ENCODE measurements at places on chromosomes 12 and 14.

- no peak overlapping the region for H3K4me3 ChIP-seq
- DNase-seq: no peak
- H3K36me3 ChIP-seq: no peaks in the 10 kb centered on the region
- no peaks in the 10 kb centered on the region for H3K27me3 ChIP-seq
- H3K4me1 ChIP-seq: peaks cover 11% of the 10 kb centered on the region
- H3K27ac ChIP-seq: no peak overlapping the region
These were observed 87.2 kb upstream of the FRMD6 start for GRCh38 chr14:51564460-51564859.

GRCh38 chr12:3043406-3043805, 33.8 kb upstream of the TSPAN9 start:
- peaks cover 3% of the 10 kb centered on the region for H3K4me1 ChIP-seq
- DNase-seq: no peak

GRCh38 chr12:75479963-75480461, 543 bp upstream of the GLIPR1 start:
- peaks cover 35% of the 10 kb centered on the region for H3K4me1 ChIP-seq
- DNase-seq: peak; percentile 65
- H3K27me3 ChIP-seq: no peaks in the 10 kb centered on the region
- H3K27ac ChIP-seq: peak overlapping the region; percentile 90
- peaks cover 15% of the 10 kb centered on the region for H3K36me3 ChIP-seq
- H3K4me3 ChIP-seq: peak overlapping the region; percentile 84

DNA sequence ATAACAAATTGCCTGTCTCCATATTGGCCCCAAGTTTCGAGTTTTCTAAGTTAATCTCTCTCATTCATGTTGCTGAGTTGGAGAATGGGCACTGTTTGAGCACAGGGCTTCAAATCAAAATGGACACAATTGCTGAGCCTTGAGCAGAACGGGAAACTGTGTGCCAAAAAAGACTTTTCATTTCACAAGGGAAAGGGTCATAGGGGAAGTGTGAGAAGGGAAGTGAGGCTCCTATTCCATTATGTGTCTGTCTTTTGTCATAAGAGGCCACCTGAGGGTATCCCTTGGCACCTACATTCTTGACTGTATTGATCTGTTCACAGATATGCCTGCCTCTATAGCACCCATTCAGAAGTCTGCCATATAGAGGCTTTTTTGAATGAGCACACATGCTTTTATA, 59.1 kb downstream of the TTLL5 start:
- no peak for DNase-seq
- no peak overlapping the region for H3K4me3 ChIP-seq
- H3K4me1 ChIP-seq: no peaks in the 10 kb centered on the region

DNA sequence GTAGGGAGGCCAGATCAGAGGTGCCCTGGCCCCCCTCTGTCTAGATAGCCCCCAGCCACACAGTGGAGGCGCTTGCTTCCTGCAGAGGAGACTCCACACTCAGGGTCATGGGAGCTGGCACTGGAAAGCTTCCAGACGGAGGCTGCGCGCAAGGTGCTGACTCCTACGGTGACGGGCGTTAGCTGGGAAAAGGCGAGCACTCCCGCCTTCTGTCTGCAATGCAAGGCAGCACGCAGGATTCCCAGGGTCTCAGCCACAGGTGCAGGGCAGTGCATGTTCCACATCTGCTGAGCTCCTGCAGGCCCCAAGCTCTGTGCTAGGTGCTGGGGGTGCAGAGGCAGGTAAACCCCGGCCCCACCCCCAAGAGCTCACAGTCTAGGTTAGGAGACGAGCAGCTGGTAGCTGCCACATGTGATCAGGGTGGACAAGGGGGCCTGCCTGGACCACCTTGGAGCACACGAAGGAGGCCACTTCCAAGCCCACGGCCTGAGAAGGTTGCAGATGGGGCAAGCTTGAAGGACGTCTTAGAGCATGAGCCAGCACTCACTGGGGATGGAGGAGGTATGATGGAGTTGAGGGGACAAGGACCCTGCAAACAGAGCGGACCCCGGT, 310.9 kb upstream of the DIO3 start:
- DNase-seq: no peak
- H3K36me3 ChIP-seq: no peaks in the 10 kb centered on the region
- no peak overlapping the region for H3K27ac ChIP-seq
- no peak overlapping the region for H3K4me3 ChIP-seq
- H3K27me3 ChIP-seq: no peaks in the 10 kb centered on the region
- H3K4me1 ChIP-seq: peaks cover 13% of the 10 kb centered on the region

- H3K4me3 ChIP-seq: no peak overlapping the region
- H3K4me1 ChIP-seq: no peaks in the 10 kb centered on the region
- no peak overlapping the region for H3K27ac ChIP-seq
- H3K36me3 ChIP-seq: peaks cover 10% of the 10 kb centered on the region
- H3K27me3 ChIP-seq: no peaks in the 10 kb centered on the region
- no peak for DNase-seq
These were observed 65.6 kb downstream of the SYNE2 start for GRCh38 chr14:63918411-63918810.

DNA sequence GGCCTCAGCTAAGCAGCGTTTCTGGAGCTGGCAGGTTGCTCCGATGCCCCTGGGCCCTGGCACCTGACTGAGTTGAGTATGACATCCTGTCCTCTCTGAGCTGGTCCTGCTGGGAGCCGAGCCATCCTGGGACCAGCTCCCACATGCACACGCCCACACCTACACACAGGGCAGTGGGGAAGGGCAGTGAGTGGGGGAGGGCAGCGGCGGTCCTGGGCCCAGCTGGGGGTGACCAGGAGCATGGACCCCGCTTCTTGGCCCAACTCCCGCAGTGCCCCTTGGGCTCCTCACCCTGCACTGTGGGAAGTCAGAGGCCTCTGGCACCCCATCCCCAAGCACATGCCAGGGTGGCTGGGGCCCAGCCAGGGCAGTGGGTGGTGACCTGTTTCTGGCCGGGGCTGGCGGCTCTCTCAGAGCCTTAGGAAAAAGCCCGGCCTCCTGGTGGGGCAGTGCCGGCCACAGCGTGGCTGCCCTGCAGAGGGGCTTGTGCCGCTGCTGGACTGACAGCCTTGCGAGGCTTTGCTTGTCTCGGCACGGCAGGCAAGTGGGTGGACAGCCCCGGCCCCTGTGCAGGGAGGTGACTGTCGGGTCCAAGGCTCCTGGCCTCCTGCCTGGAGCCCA, 5.9 kb upstream of the CRIP2 start:
- H3K4me3 ChIP-seq: no peak overlapping the region
- peaks cover 6% of the 10 kb centered on the region for H3K4me1 ChIP-seq
- no peak for DNase-seq
- peaks cover 15% of the 10 kb centered on the region for H3K36me3 ChIP-seq
- H3K27ac ChIP-seq: no peak overlapping the region

- H3K27ac ChIP-seq: no peak overlapping the region
- no peaks in the 10 kb centered on the region for H3K27me3 ChIP-seq
- H3K36me3 ChIP-seq: no peaks in the 10 kb centered on the region
These were observed 182.4 kb downstream of the EGLN3 start for GRCh38 chr14:33768458-33768830.

DNA sequence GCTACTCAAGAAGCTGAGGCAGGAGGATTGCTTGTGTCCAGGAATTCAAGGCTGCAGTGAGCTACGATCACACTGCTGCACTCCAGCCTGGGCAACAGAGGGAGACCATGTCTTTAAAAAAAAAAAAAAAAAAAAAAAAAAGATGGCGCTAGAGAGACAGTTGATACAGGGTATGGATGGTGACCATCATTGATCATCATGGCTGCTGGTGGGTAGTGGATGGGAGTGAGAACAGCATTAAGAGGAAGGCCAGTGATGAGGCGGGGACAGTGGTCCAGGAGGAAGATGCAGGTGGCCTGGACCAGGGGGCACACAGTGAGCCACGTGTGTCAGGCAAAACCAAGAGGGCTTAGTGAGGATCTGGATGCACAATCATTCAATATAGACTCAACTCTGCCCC, 26.8 kb upstream of the MAP1LC3B2 start:
- H3K4me1 ChIP-seq: peaks cover 27% of the 10 kb centered on the region
- no peak overlapping the region for H3K4me3 ChIP-seq
- no peaks in the 10 kb centered on the region for H3K36me3 ChIP-seq
- H3K27ac ChIP-seq: no peak overlapping the region
- no peaks in the 10 kb centered on the region for H3K27me3 ChIP-seq
- no peak for DNase-seq

DNA sequence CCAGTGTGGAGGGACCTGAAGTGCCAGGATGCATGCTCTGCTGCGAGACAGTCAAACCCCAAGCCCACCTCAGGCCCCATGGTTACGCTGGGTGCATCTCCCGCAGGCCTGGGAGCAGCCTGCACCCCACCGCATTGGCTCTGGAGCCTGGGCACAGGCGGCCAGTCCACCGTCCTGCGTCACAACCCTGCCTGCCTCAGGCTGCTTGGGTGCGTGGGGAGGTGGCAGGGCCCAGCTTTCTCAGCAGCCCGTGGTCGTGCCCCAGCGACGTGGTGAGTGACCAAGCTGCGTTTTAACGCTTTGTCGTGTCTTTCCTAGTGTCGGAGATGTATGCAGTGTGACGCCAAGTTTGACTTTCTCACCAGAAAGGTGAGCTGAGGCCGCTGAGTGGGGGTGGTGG, 10.9 kb downstream of the ZFYVE21 start:
- peaks cover 12% of the 10 kb centered on the region for H3K36me3 ChIP-seq
- H3K4me1 ChIP-seq: no peaks in the 10 kb centered on the region
- no peak overlapping the region for H3K27ac ChIP-seq
- H3K27me3 ChIP-seq: no peaks in the 10 kb centered on the region

DNA sequence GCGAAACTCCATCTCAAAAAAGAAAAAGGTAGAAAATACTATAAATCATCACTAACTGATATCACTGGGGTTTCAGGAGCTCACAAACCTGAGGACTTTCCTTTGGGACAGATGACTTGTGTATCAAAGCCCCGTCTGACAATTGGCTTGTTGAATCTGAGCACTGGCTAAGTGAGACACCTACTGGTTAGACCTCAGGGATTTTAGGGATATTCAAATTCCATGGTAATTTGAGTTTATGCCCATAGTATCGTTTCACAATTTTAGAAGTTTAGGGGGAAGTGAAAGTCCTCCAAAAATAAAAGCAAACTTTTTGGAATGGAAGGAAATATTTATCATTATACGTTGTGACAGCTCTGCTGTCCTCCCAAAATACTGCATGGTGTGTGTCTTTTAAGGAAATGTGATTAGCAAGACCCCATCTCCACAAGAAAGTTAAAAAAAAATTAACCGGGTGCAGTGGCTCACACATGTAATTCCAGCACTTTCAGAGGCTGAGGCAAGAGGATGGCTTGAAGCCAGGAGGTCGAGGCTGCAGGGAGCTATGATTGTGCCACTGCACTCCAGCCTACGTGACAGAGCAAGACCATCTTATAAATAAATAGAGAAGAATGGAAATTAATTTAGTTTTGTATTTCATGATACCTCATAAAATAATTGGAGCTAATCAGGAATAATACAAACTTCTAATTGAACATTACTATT, 49.2 kb downstream of the FBXL14 start:
- H3K36me3 ChIP-seq: no peaks in the 10 kb centered on the region
- H3K27ac ChIP-seq: no peak overlapping the region
- H3K4me3 ChIP-seq: no peak overlapping the region
- no peak for DNase-seq
- peaks cover 11% of the 10 kb centered on the region for H3K27me3 ChIP-seq

DNA sequence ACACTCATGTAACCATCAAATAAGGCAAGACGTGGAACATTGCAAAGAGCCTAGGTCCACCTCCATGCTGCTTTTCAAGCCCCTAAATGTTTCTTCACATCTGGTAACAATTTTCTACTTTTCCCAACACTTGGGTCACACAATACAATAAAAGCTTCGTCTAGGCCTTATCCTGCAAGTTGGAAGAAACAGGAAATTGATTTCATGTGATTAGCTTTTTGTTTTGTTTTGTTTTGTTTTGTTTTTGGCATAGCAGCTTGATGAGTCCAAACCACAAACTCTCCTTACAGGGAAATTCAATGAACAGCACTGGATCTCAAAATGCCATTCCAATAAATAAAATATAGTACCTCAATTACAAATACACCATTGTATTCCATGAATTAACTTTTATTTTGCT, 19.3 kb downstream of the TAS2R50 start:
- H3K27ac ChIP-seq: no peak overlapping the region
- DNase-seq: no peak
- H3K36me3 ChIP-seq: no peaks in the 10 kb centered on the region

DNA sequence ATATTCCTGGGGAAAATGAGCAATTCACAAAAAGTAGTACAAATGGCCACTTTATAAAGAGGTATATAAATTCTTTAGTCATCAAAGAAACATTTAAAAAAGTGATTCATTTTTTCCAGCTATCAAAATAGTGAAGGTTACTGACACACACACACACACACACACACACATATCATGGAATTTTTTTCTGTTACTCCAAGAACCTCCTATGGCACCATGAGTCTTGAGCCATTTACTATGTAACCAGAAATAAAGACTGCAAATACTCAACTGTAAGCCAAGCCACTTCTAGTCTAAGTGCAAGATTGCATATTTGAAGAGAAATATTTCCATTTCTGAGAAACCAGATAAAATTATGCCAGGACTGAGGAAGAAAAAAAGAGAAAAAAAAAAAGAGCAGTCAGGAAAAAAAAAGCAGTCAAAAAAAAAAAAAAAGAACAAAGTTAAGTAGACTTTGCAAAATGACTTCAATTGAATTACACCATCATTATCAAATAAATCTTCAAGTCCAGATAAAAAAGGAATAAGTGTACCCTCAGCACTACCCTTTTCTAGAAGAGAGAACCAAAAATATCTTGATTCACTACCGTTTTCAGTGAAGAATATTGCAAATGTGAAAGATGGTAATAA, 275.7 kb downstream of the DAD1 start:
- no peaks in the 10 kb centered on the region for H3K27me3 ChIP-seq
- DNase-seq: no peak
- H3K4me1 ChIP-seq: no peaks in the 10 kb centered on the region
- no peak overlapping the region for H3K27ac ChIP-seq
- H3K36me3 ChIP-seq: no peaks in the 10 kb centered on the region
- H3K4me3 ChIP-seq: no peak overlapping the region

- peaks cover 7% of the 10 kb centered on the region for H3K4me1 ChIP-seq
- H3K27me3 ChIP-seq: no peaks in the 10 kb centered on the region
- peak overlapping the region; percentile 28 for H3K27ac ChIP-seq
- H3K36me3 ChIP-seq: peaks cover 34% of the 10 kb centered on the region
- peak overlapping the region; percentile 63 for H3K4me3 ChIP-seq
These were observed 1.9 kb downstream of the SLC25A3 start for GRCh38 chr12:98595243-98595988.

DNA sequence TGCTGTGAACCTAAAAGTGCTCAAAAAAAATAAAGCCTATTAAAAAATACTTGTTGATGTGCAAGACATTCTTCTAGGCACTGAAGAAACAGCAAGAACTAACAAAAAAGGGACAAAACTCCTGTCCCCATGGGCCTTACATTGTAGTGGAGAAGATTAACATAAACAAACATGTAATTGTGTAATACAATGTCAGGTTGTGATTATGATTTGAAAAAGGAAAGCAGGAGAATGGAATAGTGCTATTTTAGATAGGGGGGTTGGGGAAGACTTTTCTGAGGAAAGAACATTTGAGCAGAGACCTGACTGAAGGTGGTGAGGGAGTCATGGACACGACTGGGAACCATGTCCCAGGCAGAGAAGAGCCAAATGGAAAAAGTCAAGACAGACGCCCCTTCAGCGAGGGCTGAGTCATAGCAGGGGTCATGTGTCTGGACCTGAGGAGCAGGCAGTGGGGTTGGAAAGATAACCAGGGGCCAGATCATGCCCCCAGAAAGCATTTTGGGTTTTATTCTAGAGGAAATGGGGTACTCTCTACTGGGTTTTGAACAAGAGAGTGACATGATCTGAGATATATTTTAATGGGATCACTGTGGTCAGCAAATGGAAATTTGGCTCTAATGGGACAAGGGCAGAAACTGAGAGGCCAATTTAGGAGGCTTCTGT, 19.4 kb upstream of the IFNG start:
- peaks cover 31% of the 10 kb centered on the region for H3K4me1 ChIP-seq
- no peaks in the 10 kb centered on the region for H3K36me3 ChIP-seq
- no peak for DNase-seq
- no peak overlapping the region for H3K4me3 ChIP-seq
- no peak overlapping the region for H3K27ac ChIP-seq
